DMS 273 treated with DMSO at 0.1 percent for 48 hours (cell line): ENCODE measurements at places on chromosomes 6 and 20.

- no peak for DNase-seq
Observed at GRCh38 chr6:162497389-162497788, 230.2 kb downstream of the PRKN start.

- DNase-seq = no peak
Observed at GRCh38 chr6:82381278-82381677, 17.7 kb downstream of the TPBG start.

DNA sequence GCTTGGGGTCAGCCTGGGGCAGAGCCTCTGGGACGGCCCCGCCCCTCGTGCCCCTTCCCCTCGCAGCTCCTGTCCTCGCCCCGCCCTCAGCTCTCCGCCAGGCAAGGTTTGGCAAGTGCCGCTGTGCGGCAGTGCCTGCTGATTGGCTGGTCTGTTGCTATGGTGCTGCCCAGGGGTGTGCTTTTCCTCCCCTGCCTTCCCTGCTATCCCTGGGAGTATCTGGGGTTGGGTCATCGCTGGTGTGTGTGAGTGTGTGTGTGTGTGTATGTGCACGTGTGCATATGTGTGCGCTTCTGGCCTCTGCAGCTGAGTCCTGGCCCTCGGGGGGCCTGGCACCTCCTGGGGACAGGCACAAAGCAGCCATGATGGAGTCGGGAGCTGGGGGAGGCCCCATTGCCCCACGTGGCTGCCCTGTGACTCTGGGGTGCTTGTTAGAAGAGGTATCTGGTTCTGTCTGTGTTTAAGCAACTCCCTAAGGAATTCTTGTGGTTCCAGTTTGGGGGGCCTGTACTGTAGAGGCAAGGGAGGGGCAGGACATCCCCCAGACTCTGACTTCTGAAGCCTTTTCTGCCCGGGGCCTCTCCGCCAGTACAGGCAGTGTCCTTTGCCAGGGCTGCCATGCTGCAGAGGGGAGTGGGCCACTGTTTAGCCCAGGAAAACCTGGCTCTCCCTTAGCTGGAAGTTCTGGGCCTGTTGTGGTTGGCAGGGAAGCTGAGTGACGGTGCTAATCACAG is 6.9 kb downstream of the RTEL1 start:
- DNase-seq = no peak

- DNase-seq = no peak
Observed at GRCh38 chr6:150720774-150721233, 121.1 kb downstream of the PLEKHG1 start.

- DNase-seq = no peak
Observed at GRCh38 chr20:859751-860231, 26.3 kb downstream of the FAM110A start.

- no peak for DNase-seq
Observed at GRCh38 chr6:4295058-4295782, 159.8 kb upstream of the ECI2 start.

- no peak for DNase-seq
Observed at GRCh38 chr20:45965169-45966002, 6.6 kb downstream of the ZNF335 start.

- DNase-seq = no peak
Observed at GRCh38 chr6:101912311-101912710, 518.8 kb downstream of the GRIK2 start.

- DNase-seq = no peak
Observed at GRCh38 chr6:76856065-76856464, 607.2 kb downstream of the HTR1B start.

DNA sequence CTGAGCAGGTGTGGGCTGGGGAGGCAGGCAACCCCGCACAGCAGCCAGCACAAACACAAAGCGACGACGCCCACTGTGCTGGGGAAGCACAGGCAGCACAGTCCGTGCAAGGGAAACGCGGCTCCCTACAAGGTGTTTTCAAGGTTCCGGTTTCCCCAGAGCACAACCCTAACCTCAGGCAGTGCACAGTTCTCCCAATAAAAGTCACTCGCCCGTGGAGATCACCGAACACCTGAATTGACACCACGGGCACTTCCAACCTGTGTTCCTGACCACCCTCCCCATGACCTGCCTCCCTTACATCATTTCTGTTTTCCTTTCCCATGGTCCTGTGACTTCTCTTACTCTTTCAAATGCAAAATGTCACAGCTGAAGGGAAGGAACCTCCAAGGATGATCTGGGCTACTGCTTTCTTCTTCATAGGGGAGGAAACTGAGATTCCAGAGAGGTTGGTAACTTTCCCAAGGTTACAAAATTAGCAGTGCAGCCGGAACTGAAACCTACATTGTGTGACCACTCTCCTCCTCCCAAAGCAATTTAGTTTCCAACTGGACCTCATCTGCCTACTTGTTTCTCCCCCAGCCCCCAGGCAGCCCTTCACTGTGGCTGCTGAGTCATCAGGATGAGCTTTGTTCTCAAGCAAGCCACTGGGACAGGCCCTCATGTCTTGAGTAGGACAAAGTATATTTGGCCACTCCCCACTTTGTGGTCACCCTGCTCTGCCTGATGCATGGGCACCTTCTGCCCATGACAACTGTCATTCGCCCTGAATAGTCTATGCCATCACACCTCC is 125.3 kb downstream of the ATXN1 start:
- no peak for DNase-seq

GRCh38 chr6:64782877-64783276 is 924.1 kb downstream of the EYS start:
- DNase-seq = no peak

GRCh38 chr6:18598551-18599264 is 211.6 kb downstream of the RNF144B start:
- DNase-seq = no peak

GRCh38 chr20:44394702-44395460 is 39.4 kb downstream of the HNF4A start:
- no peak for DNase-seq

DNA sequence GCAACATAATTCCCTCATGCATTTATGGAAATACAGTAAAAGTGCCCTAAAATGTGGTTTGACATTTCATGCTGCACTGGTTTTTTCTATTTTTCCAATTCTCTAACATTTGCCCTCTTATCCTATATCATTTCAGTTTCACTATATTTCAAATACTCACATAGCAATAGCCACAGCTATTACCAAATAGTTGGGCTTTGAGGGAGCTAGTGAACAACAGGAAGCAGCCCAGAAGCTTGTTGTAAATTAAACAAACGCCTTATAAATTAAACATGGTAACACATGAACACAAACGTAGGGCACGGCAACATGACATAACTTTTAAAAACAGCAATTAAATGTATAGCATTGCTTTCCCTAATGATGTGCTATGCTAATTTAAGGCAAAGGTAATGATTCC is 469.0 kb downstream of the CDC5L start:
- no peak for DNase-seq

GRCh38 chr6:118697554-118697953 is 46.2 kb upstream of the CEP85L start:
- peak; percentile 21 for DNase-seq

DNA sequence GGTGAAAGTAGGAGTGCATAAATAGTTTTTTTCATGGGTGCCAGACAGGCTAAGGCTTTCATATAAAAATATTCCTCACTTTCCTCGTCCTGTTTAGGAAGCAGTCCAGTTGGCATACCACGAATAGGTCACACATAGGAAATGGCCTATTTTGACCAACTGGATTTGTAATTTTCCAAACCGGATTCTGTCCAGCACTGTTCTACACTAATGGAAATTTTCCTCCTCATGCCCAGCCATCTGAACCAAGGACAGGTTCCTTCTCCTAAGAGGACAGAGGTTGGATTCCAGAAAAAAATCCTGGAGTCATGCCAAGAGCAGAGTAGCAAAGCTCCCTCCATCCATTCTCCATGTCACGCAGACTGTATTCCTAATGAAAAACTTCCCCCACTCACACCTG is 43.1 kb downstream of the PANK2 start:
- no peak for DNase-seq

- DNase-seq = no peak
Observed at GRCh38 chr6:151757506-151757955, 50.0 kb upstream of the ESR1 start.

GRCh38 chr6:134882426-134883038 is 67.4 kb downstream of the ALDH8A1 start:
- peak; percentile 40 for DNase-seq

- DNase-seq = no peak
Observed at GRCh38 chr6:39938773-39939654, 4.8 kb upstream of the MOCS1 start.

DNA sequence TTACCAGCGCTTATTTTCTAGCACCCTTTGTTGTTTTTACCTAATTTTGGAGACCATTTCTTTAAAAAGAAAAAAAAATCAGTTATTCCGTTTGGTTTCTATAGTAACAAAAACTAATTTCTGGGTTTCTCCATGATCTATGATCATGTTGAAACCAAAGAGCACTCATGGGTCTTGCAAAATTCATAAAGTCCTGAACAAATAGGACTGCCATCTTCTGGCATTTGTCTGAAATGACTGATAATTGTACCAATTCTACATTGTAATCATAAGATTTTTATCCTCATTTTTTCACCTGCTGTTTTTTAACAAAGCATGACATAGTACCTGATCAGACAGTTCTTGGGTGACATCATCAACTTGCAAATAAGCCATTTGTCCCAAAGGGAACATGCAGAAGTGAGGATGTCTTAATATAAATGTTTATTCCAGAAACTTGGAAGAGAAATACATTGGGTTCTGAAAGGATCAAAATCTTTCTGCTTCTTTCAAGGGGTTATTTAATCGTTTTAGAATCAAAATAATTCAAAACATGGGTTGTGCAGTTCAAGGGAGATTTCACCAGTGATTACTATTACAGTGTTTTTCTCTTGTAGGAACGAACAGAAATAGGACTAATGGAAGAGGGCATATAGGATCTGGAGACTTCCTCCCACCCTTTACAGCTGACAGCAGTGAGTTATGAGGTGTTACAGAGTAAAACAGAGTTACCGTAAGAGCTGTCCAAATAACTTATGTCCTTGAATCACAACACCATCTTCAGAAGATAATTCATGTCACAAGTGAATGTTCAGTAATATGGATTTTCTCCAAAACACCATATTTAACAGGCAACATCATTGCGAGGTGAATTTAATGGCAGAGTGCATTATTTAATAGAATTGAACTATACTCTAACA is 87.1 kb upstream of the GJE1 start:
- DNase-seq = no peak

DNA sequence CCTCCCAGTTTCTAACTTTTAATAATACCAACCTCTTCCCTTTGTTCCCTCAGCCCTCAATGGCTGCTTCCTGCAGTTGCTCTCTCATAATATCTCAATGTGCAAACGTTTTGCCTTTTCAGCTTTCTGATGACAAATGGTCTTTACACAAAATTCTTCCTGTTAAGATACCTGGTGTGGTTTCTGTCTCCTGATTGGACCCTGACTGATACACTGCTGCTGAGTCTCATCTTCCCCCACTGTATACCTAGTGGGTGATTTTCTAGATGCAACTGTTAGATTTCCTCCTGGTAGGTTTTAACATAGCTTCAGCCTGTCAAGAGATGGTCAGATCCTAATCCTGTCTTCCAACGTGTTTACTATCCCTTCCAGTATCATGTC is 147.9 kb upstream of the TOP1 start:
- no peak for DNase-seq

DNA sequence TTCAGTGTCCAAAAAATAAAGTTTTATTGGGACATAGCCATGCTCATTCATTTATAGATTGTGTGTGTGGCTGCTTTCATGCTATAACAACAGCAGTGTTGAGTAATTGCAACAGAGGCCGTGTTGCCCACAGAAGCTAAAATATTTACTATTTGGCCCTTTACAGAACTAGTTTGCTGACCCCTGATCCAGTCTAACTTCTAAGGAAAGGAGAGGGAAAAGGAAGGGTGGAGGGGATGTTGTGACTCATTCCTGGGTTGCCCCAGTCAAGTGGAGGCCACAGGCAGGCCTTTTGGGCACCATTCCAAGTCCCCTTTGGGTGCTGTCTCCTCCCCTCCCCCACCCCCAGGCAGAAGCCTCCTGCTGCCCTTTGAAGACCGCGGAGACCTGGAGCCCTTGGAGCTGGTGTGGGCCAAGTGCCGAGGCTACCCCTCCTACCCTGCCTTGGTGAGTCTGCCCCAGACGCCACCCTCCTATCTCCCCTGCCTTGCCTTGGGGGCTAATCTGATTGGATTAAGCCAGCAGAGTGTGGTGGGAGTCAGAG is 28.4 kb downstream of the BRPF3 start:
- DNase-seq = no peak

- peak; percentile 67 for DNase-seq
Observed at GRCh38 chr6:16146527-16146955, 17.7 kb downstream of the MYLIP start.
